ENCODE measurements at places on chromosomes 3 and 15. TPM values are rescaled to one million over a fixed set of nuclear protein-coding genes. Genes with fewer than 3 reads are reported as not detected.

The TGM4 gene
- not detected for polyA plus RNA-seq

The DAPK2 gene
- 0.93 TPM for polyA plus RNA-seq

The UBR1 gene
- 19.0 TPM for polyA plus RNA-seq

The SEMA6D gene
- not detected for polyA plus RNA-seq

The FNDC3B gene
- 10.9 TPM for polyA plus RNA-seq

The ALDH1L1 gene
- polyA plus RNA-seq = not detected

The KLHL40 gene
- not detected for polyA plus RNA-seq

The SLC28A2 gene
- not detected for polyA plus RNA-seq

The TTLL13 gene
- not detected for polyA plus RNA-seq

The PPM1L gene
- 1.8 TPM for polyA plus RNA-seq

The CCR1 gene
- 0.07 TPM for polyA plus RNA-seq

The UROC1 gene
- not detected for polyA plus RNA-seq

The GABRR3 gene
- not detected for polyA plus RNA-seq

The FSTL1 gene
- polyA plus RNA-seq = not detected

The ADGRG7 gene
- not detected for polyA plus RNA-seq

The LRTM1 gene
- not detected for polyA plus RNA-seq

The CCR8 gene
- polyA plus RNA-seq = 12.3 TPM

The GOLGA8J gene
- polyA plus RNA-seq = not detected

The TTC23 gene
- polyA plus RNA-seq = not detected

The SRGAP3 gene
- 0.35 TPM for polyA plus RNA-seq

The GOLGA6D gene
- polyA plus RNA-seq = not detected

The TRH gene
- not detected for polyA plus RNA-seq

The SYNPR gene
- not detected for polyA plus RNA-seq

The EXD1 gene
- polyA plus RNA-seq = not detected

The ALS2CL gene
- polyA plus RNA-seq = 3.2 TPM

The CCDC39 gene
- not detected for polyA plus RNA-seq

The TLR9 gene
- not detected for polyA plus RNA-seq

The CFAP161 gene
- not detected for polyA plus RNA-seq

The DZIP1L gene
- not detected for polyA plus RNA-seq

The PLSCR2 gene
- polyA plus RNA-seq = not detected

The BFSP2 gene
- 1.3 TPM for polyA plus RNA-seq

The ATP8B4 gene
- not detected for polyA plus RNA-seq

The EPHA3 gene
- polyA plus RNA-seq = not detected

The SLC2A2 gene
- polyA plus RNA-seq = not detected

The NSUN3 gene
- 11.9 TPM for polyA plus RNA-seq

The TRAT1 gene
- 227 TPM for polyA plus RNA-seq

The MCF2L2 gene
- polyA plus RNA-seq = 3.7 TPM

The C3orf22 gene
- not detected for polyA plus RNA-seq
